ENCODE measurements at places on chromosomes 3 and 15.

- DNase-seq, result no peak
These were observed 25.9 kb downstream of the TMCC1 start for GRCh38 chr3:129867506-129868124.

- DNase-seq, result no peak
These were observed 37.8 kb upstream of the UACA start for GRCh38 chr15:70801109-70801508.

DNA sequence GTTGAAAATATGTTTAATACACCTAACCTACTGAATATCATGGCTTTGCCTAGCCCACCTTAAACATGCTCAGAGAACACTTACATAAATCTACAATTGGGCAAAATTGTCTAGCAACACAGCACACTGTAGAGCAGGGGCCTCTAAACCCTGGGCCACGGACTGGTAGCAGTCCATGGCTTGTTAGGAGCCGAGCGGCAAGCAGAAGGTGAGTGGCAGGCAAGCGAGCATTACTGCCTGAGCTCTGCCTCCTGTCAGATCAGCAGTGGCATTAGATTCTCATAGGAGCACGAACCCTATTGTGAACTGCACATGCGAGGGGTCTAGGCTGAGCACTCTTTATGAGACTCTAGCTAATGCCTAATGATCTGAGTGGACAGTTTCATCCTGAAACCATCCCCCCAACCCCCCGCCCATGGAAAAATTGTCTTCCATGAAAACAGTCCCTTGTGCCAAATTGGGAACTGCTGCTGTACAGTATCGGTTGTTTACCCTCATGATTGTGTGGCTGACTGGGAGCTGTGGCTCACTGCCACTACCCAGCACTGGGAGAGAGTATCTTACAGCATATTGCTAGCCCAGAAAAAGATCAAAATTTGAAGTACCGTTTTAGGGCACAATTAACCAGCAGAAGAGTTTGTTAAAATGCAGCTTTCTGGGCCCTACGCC, 26.1 kb downstream of the CMSS1 start:
- no peak for DNase-seq

DNA sequence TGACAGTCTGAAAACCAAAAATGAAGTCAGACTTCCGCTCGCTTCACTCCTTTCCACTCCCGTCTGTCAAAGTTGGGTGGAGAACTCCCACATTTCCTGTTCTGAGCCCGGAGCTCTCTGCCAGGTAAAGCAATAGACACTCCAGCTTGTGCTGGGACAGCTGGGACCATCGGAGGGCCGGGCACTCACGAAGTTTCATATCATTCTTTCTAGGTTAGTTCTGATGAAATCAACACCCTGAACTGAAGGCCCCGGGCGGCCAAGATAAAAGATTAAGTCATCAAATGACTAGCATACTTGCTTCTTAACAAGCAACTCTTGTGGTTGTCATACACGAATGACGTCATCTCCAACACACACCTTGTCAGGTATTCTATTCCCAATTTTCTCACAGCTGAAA, 42.1 kb downstream of the MAGI1 start:
- no peak for DNase-seq

DNA sequence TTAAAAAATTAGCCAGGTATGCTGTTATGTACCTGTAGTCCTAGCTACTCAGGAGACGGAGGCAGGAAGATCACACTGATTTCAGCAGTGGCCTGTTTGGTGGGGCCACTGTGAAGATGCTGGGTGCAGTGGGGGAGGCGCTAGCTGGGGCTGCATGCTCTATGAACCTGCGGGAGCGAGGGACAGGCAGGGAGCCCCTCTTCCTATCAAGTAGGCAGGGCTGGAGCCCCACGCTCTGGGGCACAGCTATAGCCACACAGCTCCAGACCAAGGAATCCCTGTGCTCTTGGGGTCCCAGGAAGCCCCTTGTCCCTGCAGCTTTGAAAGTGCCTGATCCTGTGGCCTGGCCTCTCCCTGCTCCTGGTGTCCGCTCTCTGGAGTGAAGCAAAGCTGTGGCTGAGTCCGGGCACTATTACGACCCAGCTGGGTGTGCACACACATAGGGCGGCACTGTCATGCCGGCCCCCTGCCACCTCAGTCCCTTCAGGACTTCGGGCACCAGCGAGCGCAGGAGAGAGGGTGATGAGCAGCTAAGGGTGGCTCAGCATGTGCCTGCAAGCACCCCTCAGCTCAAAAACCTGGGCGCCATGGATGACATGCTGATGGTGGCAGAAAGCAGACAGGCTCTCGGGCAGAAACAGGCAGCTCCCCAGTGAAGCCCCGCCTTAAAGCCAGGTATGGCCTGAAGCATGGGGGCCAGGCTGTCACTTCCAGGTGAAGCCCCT, 262.6 kb downstream of the TBC1D5 start:
- DNase-seq, result no peak

DNA sequence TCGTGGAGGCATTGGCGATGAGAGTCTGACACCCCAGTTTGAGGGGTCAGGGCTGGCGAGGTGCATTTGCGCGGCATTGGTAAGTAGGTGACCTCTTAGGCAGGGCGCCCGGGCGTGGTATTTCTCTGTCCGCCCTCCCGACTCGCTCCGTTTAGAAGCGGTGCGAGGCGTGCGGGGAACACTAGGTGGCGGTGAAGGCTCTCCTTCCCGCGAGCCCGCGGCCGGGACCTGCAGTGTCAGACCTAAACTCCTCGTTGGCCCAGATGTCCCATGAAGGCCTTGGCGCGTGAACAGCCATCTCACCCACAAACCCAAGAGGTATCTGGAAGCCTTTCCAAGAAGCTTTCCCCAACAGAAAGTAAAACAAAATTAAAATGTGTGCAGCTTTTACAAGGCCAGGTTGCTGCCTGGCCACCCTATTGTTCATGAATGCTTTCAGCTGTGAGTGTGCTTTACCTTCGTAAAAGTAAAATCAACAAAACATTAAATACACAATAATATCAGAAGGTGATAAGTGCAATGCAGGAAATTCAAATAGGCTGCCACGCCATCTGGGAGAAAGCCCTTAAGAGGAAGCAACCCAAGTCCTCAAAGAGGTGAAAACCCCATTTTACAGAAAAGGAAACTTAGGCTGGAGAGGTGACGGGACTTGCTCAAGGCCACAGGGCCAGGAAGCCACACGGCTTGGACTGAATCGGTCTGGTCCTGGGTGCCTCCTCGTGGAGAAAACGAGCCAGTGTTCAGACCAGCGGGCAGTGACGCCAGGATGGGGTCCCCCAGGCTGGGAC, 120.3 kb downstream of the ETFA start:
- DNase-seq, result no peak
